ENCODE measurements at places on chromosomes 11 and 22.

DNA sequence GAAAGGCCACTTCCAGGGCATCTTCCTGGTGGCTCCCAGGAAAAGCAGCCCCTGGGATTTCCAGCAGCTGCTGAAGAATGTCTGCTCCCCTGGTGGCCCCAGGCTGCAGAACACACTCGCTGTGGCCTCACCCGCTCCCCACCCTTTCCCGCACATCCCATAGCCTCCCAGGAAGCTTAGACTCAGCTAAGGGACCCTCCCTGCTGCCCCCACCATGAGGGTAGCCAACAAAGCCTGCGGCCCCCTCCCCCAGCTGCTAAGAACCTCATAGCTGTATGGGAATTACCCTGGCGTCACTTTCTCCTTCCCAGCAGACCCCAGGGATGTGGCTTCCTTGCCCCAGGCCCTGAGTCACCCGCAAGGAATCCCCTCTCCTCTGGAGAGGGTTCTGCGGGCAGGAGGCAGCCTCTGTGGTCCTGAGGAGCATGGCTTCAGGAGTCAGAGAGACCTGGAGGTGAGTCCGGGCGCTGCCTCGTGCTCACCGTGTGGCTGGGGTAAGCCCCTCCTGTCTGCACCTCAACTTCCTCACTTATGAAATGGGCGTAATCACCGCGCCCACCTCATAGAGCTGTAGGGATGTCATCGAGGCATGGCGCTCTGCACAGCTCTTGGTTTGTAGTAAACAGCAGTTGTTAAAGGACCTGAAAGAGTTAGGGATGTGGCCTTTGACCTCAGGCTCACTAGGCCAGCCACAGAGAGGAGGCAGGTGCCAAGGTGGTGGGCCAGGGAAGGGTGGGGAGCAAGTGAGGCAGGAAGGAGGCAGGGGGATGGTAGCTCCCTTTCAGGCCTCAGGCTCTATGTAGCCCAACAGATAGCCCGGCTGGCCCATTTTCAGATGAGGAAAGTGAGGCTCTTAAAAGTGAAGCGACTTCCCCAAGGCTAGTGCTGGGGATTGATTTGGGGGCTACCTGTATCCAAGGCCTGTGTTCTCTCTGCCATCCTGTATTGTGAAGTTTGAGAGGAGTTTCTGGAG, 71.2 kb downstream of the LRRC32 start:
- DNase-seq, result peak; percentile 97

DNA sequence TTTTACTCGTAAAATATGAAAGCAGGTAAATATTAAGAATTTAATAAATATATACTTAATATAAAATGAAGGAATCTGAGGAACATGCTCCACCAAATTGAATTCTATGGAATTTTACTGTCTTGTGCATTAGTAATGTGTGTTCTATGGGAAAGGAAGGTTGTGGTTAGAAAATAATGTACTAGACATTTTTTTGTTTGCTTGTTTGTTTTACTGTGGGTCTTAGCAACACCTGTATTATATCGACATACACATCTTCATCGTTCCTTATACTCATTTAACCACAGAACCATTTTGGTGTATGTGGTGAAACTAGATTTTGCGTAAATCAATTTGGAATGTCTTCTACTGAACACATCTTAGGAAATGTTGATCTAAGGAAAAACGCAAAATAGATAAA, 114.1 kb upstream of the MTMR2 start:
- DNase-seq, result no peak

DNA sequence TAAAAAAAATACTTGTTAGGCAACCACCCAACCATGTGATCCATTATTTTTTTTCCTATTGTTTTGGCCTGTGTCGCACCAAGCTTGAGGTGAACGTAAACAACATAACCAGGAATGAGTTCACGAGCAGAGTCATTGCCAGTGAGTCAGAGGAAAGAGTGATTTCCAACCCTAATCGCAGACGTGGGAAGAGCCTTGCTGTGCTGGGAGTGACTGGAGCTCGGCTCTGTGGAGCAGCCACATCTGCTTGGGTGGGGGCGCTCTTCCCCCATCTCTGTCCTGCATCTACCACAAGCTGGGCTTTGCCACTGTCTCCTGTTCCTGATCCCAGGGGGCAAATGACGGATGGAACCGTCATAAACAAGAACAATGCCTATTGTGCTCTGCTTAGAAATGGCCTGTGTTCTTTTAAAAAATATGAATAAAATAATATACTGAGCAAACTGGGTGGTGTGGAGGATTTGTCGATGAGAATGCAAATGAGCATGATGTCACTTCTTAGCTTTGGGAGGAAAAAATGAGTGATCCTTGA, 210.0 kb downstream of the KIRREL3 start:
- peak; percentile 83 for DNase-seq

- peak; percentile 69 for DNase-seq
Observed at GRCh38 chr22:26168939-26169314, 335 bp upstream of the SEZ6L start.

- peak; percentile 77 for DNase-seq
Observed at GRCh38 chr11:65553301-65554001, 4.7 kb downstream of the LTBP3 start.

- DNase-seq, result no peak
Observed at GRCh38 chr11:28757725-28758515, 649.7 kb downstream of the METTL15 start.

GRCh38 chr11:789943-790342, at the start of gene CEND1:
CEND1 (minus strand) TSS chr11:790090; CDS start chr11:788576, 1,514 bp downstream.
- no peak for DNase-seq

DNA sequence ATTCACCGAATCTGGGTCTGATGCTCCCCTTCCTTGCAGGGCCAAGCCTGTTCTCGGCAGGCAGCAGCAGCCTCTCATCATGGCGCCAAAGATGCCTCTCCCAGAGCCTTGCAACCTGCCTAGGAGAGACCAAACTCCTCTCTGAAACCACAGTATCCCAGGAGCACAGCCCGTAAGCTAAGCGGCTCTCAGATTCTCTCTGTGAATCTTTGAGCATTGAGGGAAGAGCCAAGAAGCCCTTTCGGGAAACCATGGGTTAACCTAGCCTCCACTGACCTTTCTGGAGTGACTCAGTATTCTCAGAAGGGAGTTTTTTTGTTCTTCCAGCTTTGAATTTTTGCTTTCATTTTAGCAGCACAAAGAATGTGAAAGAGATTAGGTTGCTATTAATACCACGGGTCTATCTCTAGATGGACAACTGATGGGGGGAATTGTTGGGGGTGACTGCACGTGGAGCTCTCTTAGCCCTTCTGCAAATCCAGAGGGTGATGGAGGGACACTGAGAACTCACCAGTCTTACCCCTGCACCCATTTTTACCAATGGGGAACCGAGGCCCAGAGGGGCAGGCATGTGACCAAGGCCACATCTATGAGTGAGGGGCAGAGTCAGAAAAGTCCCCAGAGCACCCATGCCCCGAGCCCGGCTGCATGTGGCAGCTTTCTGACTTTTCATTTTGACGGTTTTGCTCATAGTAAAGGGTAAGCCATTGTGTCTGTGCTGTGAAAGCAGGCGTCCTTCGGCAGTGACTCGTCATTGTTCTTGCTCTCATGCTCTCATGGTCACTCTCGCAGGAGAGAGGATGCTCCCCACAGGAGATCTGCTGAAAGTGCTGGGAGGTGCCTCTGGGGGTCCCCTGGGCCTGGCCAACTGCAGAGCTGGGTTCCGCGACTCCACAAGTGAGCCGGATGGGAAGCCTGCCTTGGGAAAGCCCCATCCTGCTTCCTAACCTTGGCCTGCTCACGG, 36.0 kb downstream of the IRAG1 start:
- DNase-seq, result peak; percentile 32

- DNase-seq, result no peak
Observed at GRCh38 chr11:73391665-73392064, 15.5 kb downstream of the RELT start.

DNA sequence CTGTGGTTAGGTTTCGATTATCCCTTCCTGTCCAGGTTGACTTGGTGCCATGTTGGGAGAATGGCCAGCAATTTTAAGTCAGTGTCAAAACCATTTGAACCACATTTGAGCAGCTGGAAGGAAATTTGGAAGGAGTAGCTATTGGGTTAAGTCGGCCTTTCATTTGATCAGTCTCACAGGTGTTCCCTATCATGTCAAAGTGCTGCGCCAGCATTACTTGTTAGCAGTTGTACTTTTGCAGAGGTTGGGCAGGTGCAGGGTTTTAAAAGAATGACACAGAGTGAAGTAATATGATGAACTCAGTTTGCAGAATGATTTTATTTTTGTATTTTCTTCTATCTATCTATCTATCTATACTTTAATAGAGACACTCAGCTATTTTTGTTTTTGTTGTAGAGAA, 6.4 kb upstream of the TYMP start:
- DNase-seq, result no peak

DNA sequence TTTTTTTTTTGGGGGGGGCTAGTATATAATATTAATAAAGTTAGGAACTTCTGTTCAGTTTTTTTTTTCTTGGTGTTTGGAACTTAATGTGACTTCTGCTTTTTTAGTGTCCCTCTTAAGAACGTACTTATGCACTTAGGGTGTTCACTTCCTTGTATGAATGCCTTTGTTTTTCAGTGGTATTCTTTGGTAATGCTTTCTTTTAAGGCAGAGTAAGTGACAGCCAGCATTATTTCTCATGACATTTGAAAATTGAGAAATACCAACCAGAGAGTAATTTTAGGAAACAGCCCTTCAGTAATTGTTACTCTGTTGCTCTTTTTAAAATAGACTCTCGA, 2.4 kb downstream of the GRK3 start:
- DNase-seq, result no peak

DNA sequence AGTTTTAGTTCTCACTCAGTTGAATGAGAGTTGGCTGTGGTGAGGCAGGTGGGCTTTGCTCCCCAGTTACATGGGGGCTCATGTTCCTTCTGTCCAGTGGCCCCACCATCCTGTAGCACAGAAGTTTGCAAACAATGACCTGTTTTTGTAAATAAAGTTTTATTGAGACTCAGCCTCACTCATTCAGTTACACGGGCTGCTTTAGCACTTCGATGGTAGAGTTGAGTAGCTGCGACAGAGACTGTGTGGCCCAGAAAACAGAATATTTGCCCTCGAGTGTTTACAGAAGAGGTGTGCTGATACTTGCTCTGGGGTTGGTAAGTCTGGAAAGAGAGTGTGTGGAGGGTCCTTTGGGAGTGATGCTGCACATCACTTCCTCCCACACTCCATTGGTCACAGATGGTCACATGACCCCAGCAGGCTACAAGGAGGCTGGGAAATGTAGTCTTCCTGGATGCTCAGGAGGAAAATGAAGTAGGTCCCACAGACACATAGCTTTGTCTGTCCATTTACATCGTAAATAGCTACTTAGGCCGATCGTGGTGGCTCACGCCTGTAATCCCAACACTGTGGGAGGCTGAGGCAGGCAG, 34.6 kb downstream of the IFT27 start:
- peak; percentile 52 for DNase-seq

DNA sequence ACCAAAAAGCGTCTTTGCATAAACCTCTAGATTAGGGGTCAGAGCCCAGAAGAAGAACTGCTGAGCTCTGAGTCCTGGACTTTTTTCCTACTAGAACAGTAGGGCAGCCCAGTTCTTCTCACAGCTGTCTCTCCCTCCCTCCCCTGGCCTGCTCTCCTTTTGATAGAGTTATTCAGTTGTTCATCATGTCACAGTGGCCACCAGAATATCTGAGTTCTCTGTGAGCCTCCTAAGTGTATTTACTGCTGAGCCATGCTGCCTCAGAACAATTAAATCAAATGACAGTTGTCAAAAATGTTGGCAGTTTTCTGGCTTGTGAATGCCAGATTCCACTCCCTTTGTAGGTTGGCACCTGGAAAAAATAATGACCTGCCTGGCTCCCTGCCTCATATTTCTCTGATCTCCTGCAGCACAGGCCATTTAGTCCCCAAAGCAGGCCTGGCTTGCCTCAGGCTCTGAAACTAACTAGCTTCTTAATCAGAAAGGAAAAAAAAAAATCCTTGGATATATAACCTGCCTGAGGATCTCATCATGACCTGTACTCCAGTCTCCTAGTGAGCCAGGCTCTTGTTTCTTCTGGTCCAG, 377.4 kb upstream of the LARGE1 start:
- DNase-seq, result no peak

GRCh38 chr11:88282747-88283515, 54.6 kb downstream of the CTSC start:
- DNase-seq, result no peak

- DNase-seq, result peak; percentile 53
Observed at GRCh38 chr22:29300807-29301601, 5.4 kb upstream of the GAS2L1 start.

GRCh38 chr22:22352371-22352999, 107.9 kb downstream of the VPREB1 start:
- DNase-seq, result peak; percentile 63

GRCh38 chr11:130858215-130858614, 58.1 kb downstream of the SNX19 start:
- no peak for DNase-seq

GRCh38 chr11:352456-353031, 16.8 kb upstream of the B4GALNT4 start:
- peak; percentile 19 for DNase-seq

- DNase-seq, result peak; percentile 67
Observed at GRCh38 chr11:112321501-112322172, 61.0 kb upstream of the PLET1 start.

DNA sequence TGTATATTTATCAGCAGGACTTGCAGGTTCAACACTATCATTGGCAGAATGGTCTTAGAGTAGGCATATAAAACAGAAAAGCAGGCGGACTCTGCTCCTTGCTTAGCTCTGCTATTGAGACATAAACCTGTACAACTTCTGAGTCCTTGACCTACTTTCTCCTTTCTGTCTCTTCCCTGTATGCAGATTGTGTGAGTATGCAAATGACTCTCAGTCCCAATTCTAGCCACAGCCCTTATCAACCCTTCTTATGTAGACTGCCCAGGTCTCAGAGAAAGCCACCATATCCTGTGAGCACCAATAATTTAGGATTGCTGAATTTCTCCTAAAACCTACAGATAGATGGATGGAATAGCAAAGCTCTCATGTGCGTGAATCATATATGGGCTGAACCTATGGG, 367.6 kb upstream of the DDI1 start:
- DNase-seq, result no peak

GRCh38 chr11:106828576-106828975, 189.7 kb downstream of the GUCY1A2 start:
- no peak for DNase-seq

GRCh38 chr11:99920956-99921355, 766.1 kb upstream of the ARHGAP42 start:
- no peak for DNase-seq

- DNase-seq, result peak; percentile 95
Observed at GRCh38 chr11:8720868-8721608, 38.4 kb downstream of the RPL27A start.

- no peak for DNase-seq
Observed at GRCh38 chr11:34648036-34648435, 27.1 kb downstream of the EHF start.

- peak; percentile 14 for DNase-seq
Observed at GRCh38 chr22:32676191-32676590, 125.3 kb upstream of the TIMP3 start.

DNA sequence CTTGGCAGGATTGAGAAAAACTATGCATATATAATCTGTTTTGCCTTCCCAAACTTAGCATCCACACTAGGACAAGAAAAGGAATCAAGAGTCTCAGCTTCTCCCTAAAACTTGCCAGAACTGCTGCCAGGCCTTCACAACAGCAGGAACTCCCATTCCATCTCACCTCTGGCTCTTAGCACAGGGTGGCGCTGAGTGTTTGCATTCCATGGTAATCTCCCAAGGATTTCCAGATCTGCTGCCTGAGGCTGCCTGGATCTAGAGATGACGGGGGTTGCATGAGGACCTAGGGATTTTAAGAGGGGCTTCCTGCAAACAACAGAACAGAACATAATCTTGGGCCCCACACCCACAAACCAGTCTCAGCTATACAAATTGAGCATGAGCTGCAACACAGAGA, 87.1 kb upstream of the OPCML start:
- peak; percentile 80 for DNase-seq

Data from islet precursor cell (in vitro differentiated cells).